ENCODE measurements at places on chromosomes 16 and 17. TPM values are rescaled to one million over a fixed set of nuclear protein-coding genes. Genes with fewer than 3 reads are reported as not detected.
A peak's percentile ranks its signal among the peaks of the same experiment; 100 is the strongest.

KRTAP4-5 gene
- not detected for total RNA-seq

DNA sequence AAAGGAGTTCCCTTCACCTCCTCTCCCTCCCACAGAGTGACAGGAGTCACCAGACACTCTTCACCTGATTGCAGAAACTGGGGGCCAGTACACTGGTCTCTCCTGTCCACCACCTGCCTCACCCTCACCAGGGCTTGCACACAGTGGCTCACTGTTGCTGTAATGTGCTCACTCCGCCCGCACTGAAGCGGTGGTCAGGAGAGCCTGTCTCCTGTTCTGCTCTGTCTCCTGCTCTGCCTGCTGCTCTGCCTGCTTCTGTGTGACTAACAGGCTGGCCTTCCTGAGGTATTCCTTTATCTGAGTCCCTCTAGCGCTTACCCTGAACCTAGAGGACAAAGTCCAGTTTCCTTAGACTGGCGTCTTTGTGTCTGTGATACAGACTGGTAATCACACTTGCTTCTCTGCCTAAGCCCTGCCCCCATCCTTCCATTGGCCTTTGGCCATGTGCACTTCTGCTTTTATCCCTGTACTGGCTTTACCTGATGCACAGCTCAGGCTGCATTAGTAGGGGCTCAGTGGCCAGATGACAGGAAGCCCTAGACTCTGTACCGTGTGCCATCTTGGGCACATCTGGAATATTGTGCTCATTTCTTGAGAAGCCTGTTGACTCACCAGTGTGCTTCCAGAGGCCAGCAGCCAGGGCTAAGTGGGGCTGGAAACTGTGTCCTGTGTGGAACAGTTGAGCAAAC is 13.3 kb downstream of the PROCA1 start:
- no peak overlapping the region for H3K4me3 ChIP-seq
- peaks cover 3% of the 10 kb centered on the region for H3K4me1 ChIP-seq
- H3K27me3 ChIP-seq: no peaks in the 10 kb centered on the region
- no peak for DNase-seq

DNA sequence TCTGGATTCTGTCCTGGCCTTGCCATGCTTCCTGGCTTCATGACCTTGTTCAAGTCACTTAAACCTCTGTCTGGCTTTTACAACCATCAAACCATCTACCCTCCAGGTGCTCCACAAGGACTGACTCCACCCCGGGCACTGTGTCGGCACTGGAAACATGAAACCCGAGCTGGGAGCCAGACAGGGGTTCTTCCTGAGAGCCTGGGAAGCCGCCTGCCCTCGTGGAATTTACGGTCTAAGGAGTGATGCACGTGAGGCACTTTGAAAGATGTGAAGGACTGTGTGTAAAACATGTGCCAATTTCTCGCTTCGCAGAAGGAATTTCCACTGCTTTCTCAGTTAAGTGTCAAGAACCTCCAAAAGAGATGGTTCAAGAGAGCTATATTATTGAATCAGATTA is 11.6 kb downstream of the CDK5R1 start:
- no peaks in the 10 kb centered on the region for H3K36me3 ChIP-seq
- no peak overlapping the region for H3K4me3 ChIP-seq
- H3K27ac ChIP-seq: no peak overlapping the region

GRCh38 chr17:50207792-50208567 is 6.5 kb upstream of the COL1A1 start:
- H3K27ac ChIP-seq: no peak overlapping the region
- H3K27me3 ChIP-seq: peaks cover 60% of the 10 kb centered on the region
- peaks cover 8% of the 10 kb centered on the region for H3K4me1 ChIP-seq
- no peak for DNase-seq
- no peak overlapping the region for H3K4me3 ChIP-seq
- no peaks in the 10 kb centered on the region for H3K36me3 ChIP-seq

MT1A gene
- total RNA-seq: 2.1 TPM

DNA sequence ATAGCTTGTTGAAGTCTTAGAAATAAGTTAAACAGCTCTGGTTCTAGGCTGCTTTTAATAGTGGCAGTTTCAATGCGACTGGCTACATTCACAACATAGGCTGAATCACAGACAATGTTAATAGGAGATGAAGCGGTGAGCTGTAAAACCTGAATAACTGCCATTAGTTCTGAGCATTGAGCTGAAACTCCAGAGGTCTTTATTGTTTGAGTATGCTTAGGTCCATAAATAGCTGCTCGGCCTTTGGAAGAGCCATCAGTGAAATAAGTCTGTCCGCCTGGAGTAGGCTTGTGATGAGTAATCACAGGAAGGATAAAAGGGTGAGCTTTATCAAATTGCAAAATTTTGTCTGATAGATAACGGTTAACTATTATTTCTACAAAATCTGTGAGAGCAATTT is 9.4 kb upstream of the ZNF689 start:
- H3K4me1 ChIP-seq: peaks cover 5% of the 10 kb centered on the region
- peaks cover 27% of the 10 kb centered on the region for H3K27me3 ChIP-seq
- H3K4me3 ChIP-seq: no peak overlapping the region

GRCh38 chr17:80999536-81000333 is 8.1 kb downstream of the CHMP6 start:
- no peak overlapping the region for H3K27ac ChIP-seq
- DNase-seq: no peak
- peaks cover 14% of the 10 kb centered on the region for H3K36me3 ChIP-seq
- no peak overlapping the region for H3K4me3 ChIP-seq

DNA sequence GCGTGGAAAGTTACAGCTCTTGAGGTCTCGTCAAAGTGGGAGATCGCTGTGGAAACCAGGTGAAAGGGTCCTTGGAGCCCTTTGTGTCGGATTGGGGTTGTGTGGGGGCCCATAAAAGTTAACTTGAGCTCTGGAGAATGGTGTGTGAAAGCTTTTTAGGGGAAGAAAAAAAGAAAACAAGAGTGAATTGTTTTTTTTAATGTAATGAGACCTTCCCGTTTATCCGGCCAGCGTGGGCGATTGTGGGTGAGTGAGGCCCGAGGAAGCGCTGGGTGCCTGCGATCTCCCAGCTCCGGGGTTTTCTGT is 150.6 kb downstream of the MSI2 start:
- DNase-seq: no peak
- H3K27ac ChIP-seq: peak overlapping the region; percentile 16
- H3K4me3 ChIP-seq: peak overlapping the region; percentile 34
- peaks cover 29% of the 10 kb centered on the region for H3K4me1 ChIP-seq
- H3K27me3 ChIP-seq: no peaks in the 10 kb centered on the region
- peaks cover 9% of the 10 kb centered on the region for H3K36me3 ChIP-seq

GRCh38 chr16:31064882-31065461 is 9.1 kb downstream of the ZNF668 start:
- H3K4me1 ChIP-seq: peaks cover 47% of the 10 kb centered on the region
- DNase-seq: peak; percentile 66
- H3K27ac ChIP-seq: peak overlapping the region; percentile 86
- H3K36me3 ChIP-seq: peaks cover 37% of the 10 kb centered on the region
- H3K4me3 ChIP-seq: peak overlapping the region; percentile 82

Data from activated CD4-positive, alpha-beta T cell treated with anti-CD3 and anti-CD28 coated beads, Interleukin-2, amount 10 ng/mL, durations not matched to agents 24 days and 14 days (primary cell).